ENCODE measurements at places on chromosomes 12 and 14.

GRCh38 chr12:69091442-69092017 lies 147.8 kb upstream of the CPSF6 start:
- no peak for DNase-seq

DNA sequence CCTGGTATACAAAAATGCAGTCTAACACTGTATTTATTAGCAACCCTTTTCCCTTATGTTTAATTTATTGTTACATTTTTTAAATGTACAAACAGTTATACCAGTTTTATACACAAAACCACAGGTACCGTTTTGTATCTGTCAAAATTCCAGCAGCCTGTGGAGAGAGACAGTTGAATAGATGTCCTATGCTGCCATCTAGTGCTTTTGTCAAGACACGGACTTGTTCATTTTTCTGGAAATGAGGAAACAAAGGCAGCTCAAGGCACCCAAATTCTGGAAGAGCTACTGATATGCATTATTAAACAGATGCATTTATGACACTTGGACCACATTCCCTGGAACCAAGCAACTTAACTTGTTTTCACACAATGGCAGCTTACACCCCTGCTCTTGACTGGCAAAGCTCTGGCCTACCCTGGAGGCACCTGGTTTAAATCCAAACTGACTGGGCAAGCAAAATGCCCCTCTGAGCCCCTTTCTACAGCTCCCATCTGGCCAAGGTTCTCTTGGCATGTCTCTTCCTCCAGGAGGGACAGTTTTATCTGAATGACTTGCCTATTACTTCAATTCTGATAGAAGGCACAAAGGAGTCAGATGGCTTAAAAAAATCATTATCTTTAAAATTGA lies 286.9 kb upstream of the PRKD1 start:
- no peak for DNase-seq

GRCh38 chr12:48002773-48003218 lies 1.5 kb downstream of the COL2A1 start:
- DNase-seq, result no peak

DNA sequence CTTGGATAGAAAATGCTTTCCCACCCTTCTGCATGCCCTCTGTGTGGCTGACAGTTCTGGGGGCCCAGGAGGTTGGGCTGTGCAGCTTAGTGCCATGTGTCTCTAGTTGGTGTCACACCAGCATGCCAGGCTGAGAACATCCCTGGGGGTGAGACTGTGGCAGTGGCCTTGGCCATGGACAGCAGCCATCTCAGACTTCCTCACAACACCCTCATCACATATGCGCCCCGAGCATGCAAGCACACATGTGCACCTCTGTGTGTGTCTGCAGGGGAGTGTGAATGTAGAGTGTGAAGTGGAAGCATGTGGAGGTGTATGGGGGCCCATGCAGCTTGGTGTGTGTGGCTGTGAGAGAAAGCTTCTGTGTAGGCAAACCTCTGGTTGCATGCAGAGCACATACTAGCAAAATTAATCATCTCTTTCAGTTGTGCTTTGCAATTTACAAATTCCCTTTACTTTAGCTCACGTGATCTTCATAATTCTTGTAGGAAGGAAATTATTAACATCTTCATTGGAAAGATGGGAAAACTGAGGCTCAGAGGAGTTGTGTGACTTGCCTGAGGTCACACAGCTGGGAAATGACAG lies 8.4 kb downstream of the ASIC1 start:
- DNase-seq, result no peak

- DNase-seq, result no peak
Measured at GRCh38 chr12:4261655-4262054, 11.9 kb upstream of the CCND2 start.

GRCh38 chr12:130384234-130384633 lies 46.5 kb downstream of the PIWIL1 start:
- DNase-seq, result no peak

- no peak for DNase-seq
Measured at GRCh38 chr12:124854637-124855184, 9.0 kb downstream of the SCARB1 start.

GRCh38 chr14:50335389-50335788 lies 23.3 kb downstream of the DMAC2L start:
- no peak for DNase-seq

DNA sequence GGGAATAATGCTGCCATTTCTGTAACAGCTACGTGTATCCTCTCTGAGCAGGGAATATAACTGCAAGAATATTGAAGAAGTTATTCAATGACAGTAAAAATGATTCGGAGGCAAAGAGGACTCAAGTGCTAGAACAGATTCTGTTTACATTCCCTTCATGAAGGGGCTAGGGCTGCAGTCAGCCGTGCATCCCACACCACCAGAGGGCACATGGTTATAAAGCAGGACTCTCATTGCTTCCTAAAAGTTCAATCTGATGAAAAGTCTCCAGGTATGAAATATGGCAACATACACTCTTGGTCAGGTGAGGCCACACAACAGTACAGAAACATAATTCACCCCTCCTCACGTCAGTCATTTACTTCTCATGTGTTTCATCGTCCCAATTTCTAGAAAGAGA lies 34.0 kb downstream of the TCHP start:
- no peak for DNase-seq

- no peak for DNase-seq
Measured at GRCh38 chr14:100045642-100046344, 19.4 kb upstream of the EVL start.

DNA sequence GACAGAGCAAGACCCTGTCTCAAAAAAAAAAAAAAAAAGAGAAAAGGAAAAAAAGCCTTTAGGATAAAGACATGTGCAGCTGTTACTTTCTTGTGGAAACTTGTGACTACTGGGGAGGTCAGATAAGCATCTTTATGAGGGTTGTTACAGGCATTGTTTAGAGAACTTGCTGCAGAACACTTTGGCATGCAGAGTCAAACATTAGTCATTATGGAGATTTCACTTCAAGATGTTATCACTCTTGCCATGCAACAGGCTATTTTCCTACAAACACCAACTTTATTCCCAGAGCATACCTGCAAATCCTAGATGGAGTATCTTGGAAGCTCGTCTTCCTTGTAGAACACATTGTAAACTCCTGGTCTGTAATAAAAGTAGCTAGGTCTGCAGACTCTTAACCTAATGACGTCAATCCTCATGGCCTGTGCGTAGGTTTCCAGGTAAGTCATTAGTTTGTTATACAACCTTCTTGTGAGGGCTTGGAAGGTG lies 36.3 kb upstream of the WDR89 start:
- DNase-seq, result no peak

DNA sequence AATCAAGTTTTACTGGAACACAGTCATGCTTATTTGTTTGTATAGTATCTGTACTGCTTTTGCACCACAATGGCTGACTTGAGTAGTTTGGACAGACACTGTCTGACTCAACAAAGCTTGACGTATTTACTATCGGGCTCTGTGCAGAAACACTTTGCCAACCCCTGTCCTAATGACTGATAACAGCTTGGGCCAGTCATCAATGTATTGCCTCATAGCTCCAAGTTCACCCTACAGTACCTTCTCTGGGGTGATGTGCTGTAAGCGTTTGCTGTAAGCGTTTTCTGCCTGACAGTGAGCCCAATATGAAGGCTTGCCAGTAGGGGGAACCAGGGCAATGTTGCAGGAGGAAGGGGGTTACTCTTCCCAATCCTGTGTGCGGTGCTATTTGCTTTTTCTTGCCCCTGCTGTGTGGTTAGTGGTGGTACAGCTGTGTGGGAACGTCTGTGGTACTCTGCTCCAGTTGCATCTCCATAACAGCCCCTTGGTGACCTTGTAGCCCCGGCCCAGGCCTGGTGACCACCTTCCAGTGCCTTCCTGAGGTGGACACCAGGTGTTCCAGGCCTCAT lies 5.4 kb upstream of the CCDC177 start:
- no peak for DNase-seq

DNA sequence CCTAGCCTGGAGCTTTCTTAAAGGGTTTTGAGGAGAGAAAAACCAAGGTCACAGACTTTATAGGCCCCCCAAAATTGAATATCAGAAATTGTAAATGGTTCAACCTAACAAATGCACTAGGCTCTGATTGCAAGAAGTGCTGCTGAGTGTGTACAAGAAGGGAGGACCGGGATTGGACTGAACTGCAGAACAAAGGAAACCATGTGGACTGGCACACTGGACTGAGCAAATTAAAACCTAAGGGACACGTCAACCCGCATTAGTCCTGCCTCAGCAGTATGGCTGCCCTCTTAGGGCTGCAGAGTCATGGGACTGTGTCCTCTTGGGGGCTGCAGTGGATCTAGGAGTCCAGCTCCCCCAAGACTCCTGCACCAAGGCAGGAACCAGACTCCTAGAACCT lies 842 bp upstream of the CISTR start:
- no peak for DNase-seq

GRCh38 chr14:61587081-61587713 lies 108.1 kb upstream of the HIF1A start:
- DNase-seq, result no peak

GRCh38 chr12:103456006-103456405 lies 39.8 kb downstream of the C12orf42 start:
- no peak for DNase-seq

DNA sequence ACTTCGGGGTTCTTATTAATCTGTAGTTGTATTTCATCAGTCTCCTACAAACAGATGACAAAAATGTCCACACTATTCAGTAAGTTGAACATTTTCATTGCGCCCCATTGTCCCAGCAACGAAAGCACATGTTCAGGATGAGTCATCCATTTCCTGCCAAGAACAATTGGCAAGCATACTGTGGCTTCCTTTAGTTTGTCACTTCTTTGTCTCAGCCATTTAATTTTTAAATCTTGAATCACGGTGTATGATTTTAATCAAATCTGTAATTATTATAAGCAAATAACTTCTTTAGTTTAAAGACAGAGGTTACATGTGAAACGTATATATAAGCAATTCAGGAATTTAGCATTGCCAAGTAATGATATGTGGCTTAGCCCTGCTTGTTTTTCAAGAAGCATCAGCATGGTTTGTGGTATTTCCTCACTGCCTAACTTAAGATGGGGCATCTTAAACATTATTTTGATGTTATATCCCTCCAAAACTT lies 211.3 kb upstream of the KRR1 start:
- no peak for DNase-seq

GRCh38 chr12:67354322-67354721 lies 85.2 kb downstream of the CAND1 start:
- DNase-seq, result no peak

DNA sequence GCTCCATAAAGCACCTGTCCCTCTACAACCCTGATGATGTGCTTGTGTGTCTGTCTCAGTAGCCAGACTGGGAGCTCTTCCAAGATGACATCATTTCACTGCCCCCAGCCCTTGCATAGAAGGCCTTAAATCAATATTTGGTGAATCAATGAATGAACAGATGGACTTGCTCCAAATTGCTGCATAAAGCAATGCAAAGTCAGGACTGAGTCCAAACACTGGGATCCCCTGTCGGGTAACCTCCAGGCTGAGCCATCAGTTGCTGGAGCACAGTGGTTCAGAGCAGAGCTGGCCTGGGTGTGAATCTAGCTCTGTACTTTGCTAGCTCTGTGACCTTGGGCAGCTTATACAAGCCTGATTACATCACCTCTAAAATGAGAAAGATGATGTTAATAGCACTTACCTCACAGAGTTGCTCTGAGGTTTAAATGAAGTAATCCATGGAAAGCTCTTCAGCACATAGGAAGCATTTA lies 120.3 kb upstream of the VASH1 start:
- DNase-seq, result no peak

- DNase-seq, result no peak
Measured at GRCh38 chr12:79685068-79685467, 5.7 kb downstream of the PAWR start.

DNA sequence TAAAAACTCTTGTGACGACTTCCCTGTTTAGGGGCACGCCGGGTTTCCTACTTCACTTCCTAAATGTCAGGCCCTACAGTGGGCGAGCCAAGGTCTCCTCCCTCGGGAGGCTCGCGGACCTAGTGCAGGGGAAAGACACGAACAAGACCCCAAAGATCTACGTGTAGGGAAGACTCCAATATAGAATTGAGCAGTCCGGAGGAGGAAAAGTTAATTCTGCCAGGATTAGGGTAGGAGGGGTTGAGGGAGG lies 564 bp downstream of the ATXN3 start:
- DNase-seq, result peak; percentile 49

- no peak for DNase-seq
Measured at GRCh38 chr14:73865534-73866113, 14.0 kb downstream of the PTGR2 start.

DNA sequence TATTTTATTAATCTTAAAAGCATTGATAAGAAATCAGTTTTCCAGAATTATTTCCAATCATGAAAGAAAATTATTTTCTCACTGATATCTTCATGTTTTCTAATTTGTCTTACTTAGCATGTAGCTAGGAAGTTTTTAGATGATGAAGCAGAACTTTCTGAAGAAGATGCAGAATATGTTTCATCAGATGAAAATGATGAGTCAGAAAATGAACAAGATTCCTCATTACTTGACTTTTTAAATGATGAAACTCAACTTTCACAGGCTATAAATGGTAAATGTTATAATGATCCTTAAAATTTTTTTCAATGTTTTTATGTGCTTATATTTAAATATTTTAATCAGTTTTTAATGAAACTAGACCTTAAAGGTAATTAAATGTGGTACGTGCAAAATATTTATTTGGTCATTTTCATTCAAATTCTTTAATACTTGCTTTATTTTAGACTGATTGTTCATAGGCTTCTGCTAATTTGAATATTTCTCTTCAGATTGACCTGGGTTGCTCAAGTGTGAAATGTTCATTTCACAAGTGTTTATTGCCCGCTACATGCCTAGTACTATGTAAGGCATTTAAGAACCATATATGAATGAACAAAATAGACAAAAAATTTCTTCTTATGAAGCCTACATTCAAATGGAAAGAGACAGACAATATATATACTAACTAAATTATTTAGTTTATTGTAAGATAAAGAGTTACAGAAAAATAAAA lies 49.5 kb downstream of the FANCM start:
- DNase-seq, result no peak

DNA sequence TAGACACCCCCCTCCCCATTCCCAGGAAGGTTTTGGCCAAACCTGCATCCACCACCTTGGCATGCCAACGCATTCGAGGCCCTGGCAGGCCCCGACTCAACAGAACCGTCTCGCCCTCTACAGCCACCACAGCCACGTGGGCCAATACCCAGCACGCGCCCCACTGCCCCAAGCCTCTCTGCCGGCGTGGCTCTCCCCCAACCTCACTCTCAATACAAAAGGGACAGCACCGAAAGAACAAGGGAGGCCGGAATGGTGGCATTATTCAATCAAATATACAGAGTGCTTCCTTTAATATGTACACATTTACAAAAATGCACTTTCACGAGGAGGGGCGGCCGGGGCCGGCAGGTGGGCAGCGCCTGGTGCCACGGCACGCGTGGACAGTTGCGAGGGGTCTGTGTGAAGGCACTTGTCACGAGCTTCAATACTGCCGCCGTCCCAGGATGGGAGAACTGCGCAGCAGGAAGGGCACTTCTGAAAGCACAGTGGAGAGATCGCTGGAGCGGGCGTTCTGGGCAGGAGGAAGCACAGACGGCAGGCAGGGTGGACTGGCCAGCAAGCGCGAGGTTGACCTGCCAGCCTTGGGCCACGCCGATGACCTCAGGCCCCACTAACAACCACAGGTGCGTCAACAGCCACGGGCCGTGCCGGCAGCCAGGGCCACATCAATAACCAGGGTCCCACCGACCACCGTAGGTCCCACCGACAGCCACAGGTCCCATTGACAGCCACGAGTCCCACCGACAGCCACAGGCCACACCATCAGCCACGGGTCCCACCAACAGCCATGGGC lies 26.9 kb downstream of the JAG2 start:
- no peak for DNase-seq
